ENCODE measurements at places on chromosomes 3 and 15.

GRCh38 chr3:181017690-181018089 lies 28.2 kb upstream of the DNAJC19 start:
- DNase-seq, result peak; percentile 15

DNA sequence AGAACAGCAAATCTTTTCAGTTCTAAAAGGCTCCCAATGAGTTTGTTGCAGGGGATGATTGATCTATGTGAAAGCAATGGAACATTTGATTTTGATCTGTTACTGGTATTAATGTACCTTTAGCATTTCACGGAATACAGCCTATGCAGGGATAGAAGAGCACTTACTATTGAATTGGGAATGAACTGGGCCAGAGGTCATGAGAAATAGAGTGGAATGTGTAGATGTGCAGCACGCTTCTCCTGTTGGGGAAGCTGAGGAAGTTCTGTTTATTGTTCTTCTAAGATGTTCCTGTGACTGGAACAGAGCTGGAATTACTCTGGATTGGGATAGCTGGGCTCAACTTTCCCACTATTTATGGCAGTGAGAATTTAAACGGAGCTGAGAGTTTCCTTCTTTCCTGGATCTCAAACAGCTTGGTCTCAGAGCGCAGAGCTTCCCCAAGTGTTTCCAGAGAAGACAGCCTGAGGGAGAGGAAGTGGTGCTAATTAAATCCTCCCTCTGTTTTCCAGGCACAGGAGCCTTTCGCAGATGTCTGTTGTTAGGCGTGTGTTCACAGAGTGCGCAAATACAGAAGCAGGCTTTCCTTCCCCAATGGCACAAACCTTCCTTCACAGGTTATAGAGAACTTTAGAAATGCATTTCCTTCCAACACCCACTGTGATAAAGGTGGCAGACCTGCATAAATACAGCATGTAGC lies 32.5 kb downstream of the TPRG1 start:
- no peak for DNase-seq

- DNase-seq, result no peak
Measured at GRCh38 chr3:63467392-63467791, 185.1 kb upstream of the SNTN start.

DNA sequence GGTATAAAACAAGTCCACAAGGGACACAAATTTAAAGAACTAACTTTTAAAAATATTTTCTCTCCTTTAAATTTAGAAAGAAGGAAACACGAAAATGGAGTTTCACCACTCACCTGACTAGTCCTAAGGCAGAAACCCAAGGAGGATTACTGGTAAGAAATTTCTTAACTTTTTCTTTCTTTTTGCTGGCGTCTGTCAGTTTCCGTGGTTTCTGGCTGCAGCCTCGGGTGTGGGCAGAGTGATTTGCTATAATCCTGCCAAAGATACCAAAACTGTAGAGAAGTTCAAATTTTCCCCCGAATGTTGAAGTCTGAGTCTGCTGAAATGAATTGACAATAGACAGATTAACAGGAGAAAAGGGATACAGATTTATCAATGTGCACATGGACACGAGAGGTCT lies 843.6 kb upstream of the ALCAM start:
- no peak for DNase-seq

DNA sequence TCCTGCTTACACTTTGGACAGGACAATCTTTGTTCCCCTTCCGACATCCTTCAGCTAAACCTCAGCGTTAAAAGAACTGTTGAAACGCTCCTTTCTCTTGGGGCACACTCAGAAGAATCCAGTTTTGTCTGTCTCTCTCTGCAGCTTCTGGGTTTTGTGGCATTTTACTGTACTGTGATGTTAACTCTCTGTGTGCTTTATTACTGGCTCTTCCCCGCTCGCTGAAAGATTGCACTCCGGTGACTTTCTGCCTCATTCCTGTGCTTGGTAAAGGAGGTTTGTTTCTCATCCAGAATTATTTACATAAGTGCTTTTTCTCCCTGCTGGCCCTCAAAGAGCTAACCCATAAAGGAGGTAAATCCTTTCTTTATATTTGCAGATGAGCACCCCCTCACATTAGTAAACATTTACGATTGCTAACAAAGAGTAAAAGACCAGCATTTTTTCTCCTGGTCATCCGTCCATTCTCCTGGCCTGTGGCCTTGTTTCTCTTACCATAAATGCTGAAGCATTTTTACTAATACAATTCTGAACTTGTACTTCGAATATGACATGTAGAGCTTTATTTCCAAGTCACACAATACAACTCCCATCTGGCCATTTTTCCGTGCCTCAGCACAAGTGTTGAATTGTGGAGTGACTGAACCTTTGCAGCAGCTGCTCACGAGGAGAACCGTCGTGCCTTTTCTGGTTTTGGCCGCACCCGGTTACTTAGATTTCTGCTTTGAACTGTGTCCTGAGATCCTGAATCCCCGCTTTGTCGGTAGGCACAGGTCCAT lies 69.3 kb upstream of the RPL35A start:
- DNase-seq, result no peak

GRCh38 chr3:30642849-30643361 lies 36.5 kb downstream of the TGFBR2 start:
- no peak for DNase-seq

DNA sequence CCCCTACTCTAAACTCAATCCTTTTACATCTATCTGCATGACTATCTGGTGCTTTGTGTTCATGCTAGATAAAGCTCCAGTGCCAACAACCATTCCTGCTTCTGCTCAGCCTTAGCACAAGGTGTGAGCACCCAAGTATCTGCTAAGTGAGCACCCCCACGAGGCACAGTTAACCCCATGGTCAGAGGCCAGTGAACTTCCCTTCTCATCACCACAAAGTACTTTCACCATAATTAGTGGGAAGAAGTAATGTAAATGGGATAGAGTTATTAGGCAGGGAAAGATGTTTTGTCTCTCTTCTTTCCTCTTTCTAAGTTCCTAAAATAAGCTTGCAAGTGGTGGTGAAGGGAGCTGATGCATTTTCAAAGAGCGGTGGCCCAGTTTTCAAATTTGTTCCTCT lies 96.4 kb downstream of the ANO10 start:
- no peak for DNase-seq

GRCh38 chr15:55742927-55743728 lies at the start of gene PRTG:
Gene PRTG, minus strand, starts transcription at chr15:55743152. Its CDS starts 221 bp downstream, at chr15:55742931.
- peak; percentile 18 for DNase-seq

DNA sequence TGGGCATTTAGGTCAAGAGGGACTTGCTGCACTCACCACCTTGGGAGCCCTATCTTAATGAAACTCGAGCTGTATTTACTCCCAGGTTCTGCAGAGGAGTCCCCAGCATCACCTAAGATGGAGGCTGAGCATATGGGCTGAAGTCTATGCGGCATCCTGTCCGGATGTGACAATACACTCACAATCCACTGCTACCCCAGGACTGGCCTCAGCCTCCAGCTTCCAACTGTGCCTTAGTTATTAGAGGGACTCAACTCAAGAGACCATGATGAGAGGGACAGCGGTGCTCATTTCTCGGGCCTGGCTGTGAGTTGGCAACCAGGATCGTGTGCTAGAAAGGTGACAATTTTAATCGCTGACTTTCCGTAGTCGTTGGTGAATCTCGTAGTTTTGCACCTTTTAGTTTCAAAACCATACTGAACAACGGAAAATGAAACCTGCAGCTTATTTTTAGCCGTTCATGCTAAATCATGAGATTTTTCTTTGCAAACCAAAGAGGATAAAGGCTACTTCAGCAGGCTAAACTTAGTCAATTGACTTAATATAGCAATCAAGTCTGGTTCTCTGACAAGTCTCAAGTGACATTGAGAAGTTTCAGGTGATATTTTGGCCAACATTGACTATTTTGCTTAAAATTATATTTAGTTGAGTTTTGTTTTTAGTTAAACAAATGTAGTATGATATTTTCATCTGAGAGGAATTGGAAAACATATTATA lies 11.1 kb downstream of the ZBTB38 start:
- no peak for DNase-seq

DNA sequence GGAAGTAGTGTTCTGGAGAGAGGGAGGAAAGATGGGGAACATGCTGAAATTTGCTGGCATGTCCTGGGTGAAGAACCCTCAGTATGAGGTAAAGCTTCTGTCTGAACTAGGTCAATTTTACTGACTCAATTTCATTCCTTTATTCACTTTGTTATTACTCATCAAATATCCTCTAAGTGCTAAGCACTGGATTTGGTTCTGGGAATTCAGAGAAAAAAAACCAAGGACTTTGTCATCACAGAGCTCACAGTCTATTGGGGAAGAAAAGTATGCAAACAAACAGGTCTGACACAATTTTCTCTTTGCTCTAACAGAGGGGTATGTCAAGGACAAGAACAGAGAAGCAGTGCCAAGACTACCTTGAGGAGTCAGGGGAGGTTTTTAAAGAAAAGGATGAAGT lies 68.0 kb downstream of the TFG start:
- DNase-seq, result peak; percentile 63

DNA sequence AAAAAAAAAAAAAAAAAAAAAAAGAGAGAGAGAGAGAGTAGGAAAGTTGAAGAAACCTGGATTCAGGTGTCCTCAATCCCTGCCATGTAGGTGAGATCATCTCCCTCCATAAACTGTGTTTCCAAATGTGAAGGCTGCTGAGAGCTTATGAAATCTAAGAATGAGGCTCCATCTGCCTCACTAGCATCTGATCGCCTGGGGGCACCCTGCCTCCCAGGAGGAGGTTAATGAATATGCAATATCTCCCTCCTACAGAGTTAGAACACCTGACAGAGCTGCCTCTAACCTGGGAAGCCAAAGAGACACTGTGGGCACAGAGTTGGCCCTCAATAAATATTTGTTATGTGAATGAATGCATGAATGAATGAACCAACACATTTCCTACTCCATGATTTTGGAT lies 23.8 kb upstream of the ZNF148 start:
- DNase-seq, result no peak

DNA sequence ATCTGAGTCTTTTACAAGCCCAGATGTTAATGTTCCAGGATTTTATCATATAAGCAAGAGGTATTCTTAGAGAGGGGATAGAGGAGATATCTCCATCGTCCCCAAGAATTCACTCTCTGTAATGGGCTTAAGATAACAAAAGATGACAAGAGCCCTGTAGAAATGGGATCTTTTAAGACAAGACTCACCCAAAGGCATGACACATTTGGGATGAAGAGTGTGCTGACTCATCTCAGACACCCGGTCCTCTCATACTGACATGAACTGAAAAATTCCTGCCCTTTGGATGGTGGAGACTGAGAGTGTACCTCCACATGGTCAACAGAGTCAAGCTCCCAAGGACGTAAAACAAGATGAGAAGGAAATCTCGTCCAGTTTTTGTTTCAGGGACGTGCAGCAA lies 11.0 kb downstream of the LEKR1 start:
- DNase-seq, result no peak

DNA sequence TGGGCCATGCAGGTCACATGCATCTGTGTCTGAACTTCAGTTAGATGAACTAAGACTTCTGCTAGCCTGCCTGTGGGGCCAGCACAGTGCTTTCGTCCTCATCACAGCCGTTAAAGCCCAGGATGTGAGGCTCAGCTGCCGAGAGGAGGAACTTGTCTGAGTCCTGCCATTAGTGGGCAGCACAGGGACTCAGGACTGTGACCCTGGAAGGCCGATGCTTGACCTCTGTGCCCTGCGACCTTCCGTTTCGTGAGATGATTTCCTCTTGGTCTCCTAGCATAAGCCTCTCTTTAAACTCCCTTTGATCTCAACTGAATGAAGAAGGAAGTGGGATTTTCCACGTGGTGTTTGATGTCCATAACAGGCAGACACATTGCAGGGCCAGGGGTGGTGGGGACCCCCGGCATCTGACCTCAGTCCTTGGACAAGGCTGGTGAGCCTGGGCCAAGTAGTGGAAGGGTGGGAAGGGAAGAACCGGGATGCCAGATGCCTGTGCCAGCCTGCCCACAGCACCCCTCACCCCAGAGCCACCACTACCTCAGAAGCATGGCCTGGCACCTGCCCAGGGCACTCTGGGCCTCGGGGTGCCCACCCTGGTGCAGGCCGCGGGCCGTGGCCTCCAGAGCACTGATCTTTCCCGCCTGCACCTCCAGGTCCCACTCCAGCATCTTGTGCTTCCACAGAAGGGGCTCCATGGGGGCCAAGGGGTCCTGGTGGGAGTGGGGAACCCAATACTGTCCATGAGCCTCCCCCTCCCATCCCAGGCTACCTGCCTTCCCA lies 21.6 kb downstream of the PLA2G4B start:
- no peak for DNase-seq

GRCh38 chr3:139935016-139935865 lies at the start of gene CLSTN2:
Gene CLSTN2, plus strand, starts transcription at chr3:139935185.
- no peak for DNase-seq

- no peak for DNase-seq
Measured at GRCh38 chr3:150055332-150055731, 84.6 kb upstream of the PFN2 start.

- DNase-seq, result no peak
Measured at GRCh38 chr3:153961494-153961893, 159.7 kb upstream of the ARHGEF26 start.

- DNase-seq, result no peak
Measured at GRCh38 chr15:42803436-42803835, 66.5 kb upstream of the CDAN1 start.

GRCh38 chr3:117016378-117016777 lies 306.8 kb downstream of the TUSC7 start:
- DNase-seq, result no peak

DNA sequence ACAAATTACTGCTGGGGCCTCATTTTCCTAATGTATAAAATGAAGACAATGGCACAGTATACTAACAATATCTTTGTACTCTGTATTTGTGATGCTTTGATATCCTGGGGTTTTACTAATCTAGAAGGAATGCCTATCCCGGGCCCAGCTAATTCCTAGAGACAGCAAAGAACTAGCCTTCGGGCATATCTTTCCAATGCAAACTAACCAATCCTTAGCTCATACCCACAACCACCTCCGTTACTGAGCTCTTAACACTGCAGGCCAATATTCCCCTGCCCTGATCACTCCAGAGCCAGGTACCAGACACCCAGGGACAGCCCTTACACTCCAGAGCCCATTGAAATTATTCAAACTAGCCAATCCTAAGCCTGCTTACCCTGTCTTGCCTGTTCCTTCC lies 309.0 kb downstream of the ULK4 start:
- no peak for DNase-seq

GRCh38 chr15:74632601-74633000 lies 17.0 kb downstream of the CLK3 start:
- no peak for DNase-seq

DNA sequence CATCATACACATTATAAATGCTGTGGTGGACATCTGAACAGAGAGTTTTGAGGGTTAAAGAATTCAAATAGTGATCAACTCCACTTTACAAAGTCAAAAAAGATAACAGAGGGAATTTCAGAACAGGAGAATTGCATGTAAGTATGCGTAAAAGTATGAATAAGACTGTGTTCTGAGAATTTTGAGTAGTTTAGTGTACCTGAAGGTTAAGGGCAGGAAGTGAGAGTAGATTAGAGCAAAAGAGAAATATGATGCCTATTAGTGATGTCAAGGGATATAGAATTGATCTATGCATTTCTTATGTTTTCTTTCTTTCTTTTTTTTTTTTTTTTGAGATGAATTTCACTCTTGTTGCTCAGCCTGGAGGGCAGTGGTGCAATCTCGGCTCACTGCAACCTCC lies 53.1 kb downstream of the TP63 start:
- no peak for DNase-seq

All from HS-5 (cell line).